ENCODE measurements at places on chromosomes 2 and 18.

- no peak for DNase-seq
These were observed 54.5 kb upstream of the ACMSD start for GRCh38 chr2:134783912-134784311.

- DNase-seq, result no peak
These were observed 124.1 kb upstream of the KLHL14 start for GRCh38 chr18:32896776-32897547.

GRCh38 chr18:60372132-60372531 lies 443 bp downstream of the MC4R start:
- DNase-seq, result no peak

DNA sequence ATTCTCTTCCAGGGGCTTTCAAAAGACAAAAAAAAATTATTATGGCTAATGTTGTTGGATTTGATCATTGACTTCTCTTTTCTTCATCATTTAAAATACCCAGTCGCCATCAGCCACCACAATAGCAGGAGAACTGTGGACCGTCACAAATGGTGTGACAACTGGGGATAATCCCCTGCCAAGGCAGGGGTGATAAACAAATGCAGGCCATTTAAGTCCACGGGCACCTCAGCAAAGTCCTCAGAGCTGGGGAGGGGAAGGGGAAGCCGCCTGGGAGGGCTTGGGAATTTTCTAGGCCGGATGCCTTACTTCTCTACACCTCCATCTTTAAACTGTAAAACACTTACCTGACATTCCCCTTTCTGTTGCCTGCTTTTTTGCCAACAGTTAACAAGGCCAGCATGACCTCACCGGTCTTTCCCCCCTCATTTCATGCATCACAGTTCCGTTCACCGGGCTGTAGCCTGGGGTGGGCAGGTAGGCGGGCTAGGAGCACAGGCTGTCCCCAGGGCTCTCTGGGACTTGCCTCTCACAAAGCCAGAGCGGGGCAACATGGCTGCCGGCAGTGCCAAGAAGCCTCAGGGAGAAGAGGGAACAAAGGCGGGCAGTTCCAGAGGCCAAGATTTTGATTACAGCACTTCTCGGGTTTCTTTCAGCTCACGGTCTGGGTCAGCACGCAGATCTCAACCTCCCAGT lies 820.4 kb downstream of the BCL11A start:
- DNase-seq, result no peak

- no peak for DNase-seq
These were observed 11.9 kb upstream of the NT5DC4 start for GRCh38 chr2:112708968-112709367.

DNA sequence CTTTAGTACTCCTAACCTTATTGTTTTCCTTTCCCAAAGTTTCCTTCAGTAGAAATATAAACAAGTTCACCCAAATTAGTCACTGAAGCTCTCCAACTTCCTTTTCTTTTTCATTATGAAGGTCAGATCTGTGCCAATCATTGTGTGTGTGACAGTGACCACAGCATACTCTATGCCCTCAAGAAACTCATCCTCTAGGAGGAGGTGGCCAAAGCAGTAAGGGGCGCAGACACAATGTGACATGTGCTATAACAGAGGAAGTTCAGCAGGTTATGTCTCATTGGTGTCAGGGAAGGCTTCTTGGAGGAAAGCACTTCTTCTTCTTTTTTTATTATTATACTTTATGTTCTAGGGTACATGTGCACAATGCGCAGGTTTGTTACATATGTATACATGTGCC lies 60.0 kb upstream of the PSME4 start:
- DNase-seq, result no peak

DNA sequence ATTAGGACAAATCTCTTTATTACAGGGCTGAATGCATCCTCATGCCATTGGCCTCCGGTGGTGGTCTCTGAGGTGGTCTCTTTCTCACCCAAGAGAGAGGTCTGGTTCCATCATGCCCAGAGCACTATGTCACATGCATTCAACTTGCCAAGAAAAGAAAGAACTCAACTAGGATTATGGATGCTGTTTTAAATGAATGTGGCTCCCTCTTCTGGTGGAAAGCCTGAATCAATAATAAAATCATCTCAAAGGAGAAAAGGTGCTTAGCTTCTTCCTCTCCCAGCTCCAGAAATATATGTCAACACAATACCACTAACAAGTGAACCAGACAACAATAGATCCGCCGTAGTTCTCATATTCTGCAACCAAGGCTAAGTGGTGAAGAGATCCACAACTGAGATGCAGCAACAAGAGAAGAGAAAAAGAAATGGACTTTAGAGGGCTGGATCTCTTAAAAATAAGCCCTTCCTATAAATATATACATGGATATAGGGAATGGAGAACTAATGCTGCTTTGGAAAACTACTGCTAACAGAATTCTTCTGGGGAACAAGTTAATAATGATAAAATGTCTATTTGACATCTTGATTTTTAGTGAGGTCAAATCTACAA lies 396.8 kb downstream of the NCKAP5 start:
- DNase-seq, result no peak

- no peak for DNase-seq
These were observed 17.7 kb upstream of the RESP18 start for GRCh38 chr2:219350215-219350614.

DNA sequence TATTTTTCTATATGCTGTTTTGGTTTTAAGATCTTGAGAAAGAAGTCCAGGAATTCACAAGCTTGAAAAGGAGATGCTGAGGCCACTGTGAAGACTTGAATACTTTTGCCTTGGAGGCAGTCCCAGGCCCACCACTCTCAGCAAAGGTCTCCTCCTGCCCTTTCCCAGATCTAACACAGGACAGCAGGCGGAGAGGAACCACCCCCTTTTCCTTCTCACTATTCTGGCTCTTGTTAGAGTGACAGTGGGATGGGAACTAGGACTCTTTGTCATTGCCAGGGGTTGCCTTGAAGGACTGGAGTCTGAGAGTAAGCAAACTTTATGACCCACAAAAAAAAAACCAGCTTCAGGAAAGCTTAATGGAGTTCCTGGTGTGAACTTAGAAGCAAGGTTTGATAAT lies 54.7 kb downstream of the E2F6 start:
- no peak for DNase-seq

GRCh38 chr2:231565887-231566594 lies 26.6 kb upstream of the TEX44 start:
- no peak for DNase-seq

DNA sequence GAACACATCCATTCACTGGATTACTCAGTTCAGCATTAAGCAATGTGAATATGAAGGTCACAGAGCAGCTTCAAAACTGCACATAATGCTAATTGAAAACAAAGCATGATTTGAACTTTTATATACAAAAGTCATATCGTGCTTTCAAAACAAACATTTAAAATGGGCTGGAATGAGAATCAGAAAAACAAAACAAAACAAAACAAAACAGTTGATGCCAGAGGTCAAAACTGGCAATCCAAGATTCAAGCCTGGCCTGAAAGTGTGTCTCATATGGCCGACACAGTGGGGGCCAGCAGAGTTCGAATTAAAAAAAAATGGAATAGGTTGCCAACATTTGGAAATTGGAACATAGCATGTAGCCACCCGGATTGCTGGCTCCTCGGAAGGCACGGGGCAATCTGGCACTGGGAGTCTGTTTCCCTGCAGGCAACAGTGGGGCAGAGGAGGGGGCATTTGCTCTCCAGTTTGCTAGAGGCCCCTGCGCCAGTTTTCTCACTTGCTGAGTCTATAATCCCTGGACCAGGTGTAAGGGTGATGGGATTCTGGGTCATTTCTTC lies 294.4 kb downstream of the ZNF521 start:
- DNase-seq, result no peak

GRCh38 chr2:68027959-68028358 lies 34.8 kb downstream of the C1D start:
- DNase-seq, result no peak

- no peak for DNase-seq
These were observed 425.4 kb downstream of the CNTNAP5 start for GRCh38 chr2:124450481-124450880.

DNA sequence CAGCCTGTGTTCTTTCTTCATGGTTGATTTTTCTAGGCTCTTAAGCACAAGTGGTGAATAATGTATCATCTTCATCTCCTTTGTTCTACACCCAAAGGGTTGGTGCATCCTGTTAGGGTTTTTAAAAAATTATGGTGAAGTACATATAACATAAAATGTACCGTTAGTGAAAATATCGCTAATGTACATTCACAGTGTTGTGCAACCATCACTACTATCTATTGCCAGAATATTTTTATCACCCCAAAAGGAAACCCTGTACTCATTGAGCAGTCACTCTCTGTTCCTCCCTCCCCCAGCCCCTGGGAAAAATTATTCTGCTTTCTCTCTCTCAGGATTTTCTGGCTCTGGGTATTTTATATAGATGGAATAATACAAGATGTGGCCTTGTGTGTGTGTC lies 98.5 kb downstream of the PRKCE start:
- DNase-seq, result no peak

- DNase-seq, result no peak
These were observed 21.8 kb upstream of the CD226 start for GRCh38 chr18:69969491-69969890.

DNA sequence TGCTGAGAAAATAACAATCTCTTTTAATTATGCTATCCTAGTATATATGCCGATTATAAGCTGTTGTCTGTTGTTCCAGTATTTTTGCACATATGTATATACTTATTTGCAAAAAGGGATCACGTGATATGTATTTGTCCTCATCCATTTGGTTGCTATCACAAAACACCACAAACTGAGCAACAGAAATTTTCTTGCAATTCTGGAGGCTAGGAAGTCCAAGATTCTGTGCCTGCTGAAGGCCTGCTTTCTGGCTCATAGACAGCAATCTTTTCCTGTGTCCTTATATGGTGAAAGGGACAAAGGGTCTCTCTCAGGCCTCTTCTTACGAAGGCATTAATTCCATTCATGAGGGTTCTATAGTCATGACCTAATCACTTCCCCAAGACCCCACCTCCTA lies 186.5 kb downstream of the LPIN1 start:
- no peak for DNase-seq

- no peak for DNase-seq
These were observed 26.5 kb upstream of the INO80C start for GRCh38 chr18:35524226-35524625.

DNA sequence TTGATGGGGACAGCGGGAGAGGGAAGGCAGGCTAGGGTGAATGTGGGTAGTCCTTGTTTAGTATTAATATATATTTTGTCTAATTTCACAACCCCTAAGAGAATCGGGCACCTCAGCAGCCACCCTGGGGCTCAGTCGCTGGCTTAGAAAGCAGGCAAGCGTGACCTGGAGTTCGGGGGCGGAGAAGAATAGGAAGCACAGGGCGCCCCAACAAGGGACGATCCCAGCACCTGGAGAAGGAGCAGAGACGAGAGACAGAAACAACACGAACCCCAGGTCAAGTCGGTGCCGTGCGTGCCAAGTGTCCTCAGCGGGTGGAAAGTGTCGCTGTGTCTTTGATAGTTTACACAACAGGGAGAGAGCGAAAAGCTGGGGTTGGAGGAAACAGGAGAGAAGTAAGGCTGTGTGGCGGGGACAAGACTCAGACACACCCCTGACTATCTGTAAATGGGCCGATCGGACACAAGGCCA lies 95.4 kb downstream of the NFATC1 start:
- DNase-seq, result no peak

- no peak for DNase-seq
These were observed 52.3 kb upstream of the ROCK2 start for GRCh38 chr2:11396467-11397445.

- no peak for DNase-seq
These were observed 79.9 kb downstream of the TRIB2 start for GRCh38 chr2:12796657-12797056.

- no peak for DNase-seq
These were observed 307.6 kb upstream of the ZNF521 start for GRCh38 chr18:25659541-25659940.

DNA sequence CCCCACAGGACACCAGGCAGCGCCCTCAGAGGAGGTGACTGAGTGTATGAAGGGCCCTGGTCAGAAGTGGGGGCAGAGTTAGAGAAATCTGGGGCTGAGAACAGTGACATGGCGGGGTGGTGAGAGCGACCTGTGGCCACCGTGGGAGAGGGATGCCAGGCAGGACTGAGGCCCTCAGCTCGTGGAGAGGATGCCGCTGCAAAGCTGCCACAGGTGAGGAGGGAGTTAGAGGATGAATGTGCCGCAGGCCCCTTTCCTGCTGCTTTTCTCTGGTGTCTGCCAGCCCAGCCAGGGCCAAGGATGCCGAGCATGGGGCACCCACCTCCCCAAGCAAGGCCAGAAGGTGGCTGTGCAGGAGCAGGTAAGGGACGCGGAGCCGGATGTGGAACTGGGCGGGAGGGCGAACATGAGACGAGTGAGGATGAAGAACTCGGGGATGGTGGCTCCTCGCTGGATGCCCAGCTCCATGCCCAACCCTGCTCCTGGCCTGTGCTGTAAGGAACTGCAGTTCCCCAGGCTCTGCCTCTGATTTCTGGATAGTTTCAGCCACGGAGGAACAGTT lies 269.2 kb upstream of the HDAC4 start:
- DNase-seq, result no peak

DNA sequence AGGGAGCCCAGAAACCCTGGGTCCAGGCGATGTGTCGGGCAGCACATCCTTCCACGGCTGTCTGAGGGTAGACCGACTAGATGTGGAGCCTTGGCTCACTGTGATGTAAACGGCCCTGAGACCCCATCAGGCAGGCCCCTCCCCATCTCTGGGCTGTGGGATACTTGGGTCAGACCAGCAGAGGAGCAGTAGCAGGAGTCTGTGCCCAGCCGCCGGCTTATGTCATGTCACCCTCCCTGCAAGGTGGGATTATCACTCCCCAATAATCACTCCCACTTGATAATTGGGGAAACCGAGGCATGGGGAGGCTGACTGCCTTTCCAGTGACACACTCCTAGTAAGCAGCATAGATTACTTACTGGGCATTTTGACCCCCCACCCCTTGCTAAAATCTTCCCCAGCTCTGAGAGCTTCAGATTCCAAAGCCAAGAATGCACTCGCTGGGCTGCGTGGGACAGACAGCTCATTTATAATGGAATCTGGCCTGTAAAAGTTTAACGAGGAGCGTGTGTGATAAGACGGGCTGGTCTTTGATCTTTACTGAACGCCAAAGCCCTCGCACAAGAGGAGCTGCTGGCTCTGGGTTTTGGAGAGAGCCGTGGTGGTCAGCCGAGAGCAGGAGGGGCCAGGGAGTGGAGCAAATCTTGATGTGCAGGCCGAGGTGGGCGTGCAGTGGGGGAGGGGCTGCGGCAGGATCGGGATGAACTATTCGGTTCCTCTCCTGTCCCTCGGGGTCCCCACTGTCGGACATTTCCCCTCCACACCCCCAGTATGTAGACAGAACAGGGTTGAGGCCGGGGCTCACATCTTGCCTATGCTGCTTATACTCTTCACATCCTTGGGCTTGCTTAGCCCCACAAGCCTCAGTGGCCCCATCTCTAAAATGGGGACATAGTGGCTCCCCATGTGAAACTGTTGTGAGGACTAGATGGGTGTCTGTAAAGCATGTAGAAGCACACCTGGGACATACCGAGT lies 200.0 kb downstream of the GLI2 start:
- no peak for DNase-seq

GRCh38 chr18:9996094-9996493 lies 82.3 kb downstream of the VAPA start:
- no peak for DNase-seq

GRCh38 chr2:56666777-56667176 lies 483.0 kb downstream of the CCDC85A start:
- DNase-seq, result no peak

- DNase-seq, result no peak
These were observed 31.5 kb downstream of the USP34 start for GRCh38 chr2:61439241-61440002.

- no peak for DNase-seq
These were observed 94.8 kb upstream of the SRD5A2 start for GRCh38 chr2:31675485-31675901.

GRCh38 chr2:105954891-105955290 lies 210.2 kb downstream of the NCK2 start:
- no peak for DNase-seq

- DNase-seq, result no peak
These were observed 6.8 kb downstream of the ESPNL start for GRCh38 chr2:238106698-238107524.
